Effector memory CD8-positive, alpha-beta T cell (primary cell): ENCODE measurements at places on chromosomes 7 and 10.
A peak's percentile ranks its signal among the peaks of the same experiment; 100 is the strongest.

GRCh38 chr10:4474829-4475228, 351.2 kb upstream of the AKR1E2 start:
- DNase-seq, result no peak

- DNase-seq, result no peak
Measured at GRCh38 chr7:17233603-17234002, 64.8 kb upstream of the AHR start.

DNA sequence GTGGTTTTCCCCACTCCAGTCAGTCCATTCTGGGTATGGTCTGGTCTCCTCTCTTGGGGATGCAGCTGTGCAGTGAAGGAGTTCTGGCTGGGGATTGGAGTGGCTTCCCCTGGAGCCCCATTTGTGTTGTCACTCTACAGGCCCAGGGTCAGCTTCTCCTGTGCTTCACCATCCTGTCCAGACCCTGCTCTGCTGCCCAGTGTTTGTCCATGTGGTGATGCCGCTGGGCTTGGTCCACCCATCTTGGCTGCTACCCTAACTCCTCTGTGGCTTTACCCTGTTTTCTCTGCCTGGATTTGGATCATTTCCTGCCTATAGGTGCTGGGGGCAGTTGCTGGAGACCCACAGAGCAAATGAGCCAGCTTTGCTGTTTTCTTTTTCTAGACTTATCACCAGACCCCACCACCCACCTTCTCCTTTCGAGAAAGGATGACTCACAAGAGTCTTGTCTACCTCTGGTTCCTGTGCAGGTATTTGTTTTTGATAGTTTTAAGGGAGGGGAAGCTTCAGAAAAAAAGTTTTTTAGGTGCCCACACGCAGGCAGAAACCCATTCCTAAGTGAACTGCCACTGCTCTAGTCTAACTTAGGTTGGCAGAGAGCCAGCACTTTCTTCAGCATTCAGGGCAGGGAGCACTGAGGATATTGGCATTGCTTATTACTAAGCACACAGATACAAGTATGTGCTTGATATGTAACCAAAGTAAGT, 8.5 kb downstream of the ZDHHC16 start:
- no peak for DNase-seq

GRCh38 chr7:46011059-46011458, 90.0 kb upstream of the IGFBP3 start:
- no peak for DNase-seq

DNA sequence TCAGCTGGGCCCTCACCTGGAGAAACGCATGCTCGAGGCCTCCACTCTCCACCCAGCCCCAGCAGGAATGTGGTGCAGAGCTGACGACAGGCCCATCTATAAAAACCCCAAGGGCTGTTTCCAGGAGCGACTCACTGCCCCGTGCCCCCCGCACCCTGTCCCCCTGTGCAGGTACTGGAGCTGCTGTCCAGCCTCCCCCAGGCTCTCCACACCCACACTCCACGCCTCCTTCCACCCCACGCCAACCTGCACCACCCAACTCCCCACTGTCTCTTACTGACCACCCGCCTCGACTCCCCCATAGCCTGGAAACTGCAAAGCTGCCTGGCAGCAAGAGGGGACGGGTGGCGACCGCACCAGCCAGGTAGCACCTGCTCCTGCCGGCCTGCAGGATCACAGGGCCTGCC, 43.3 kb downstream of the DIP2C start:
- no peak for DNase-seq

DNA sequence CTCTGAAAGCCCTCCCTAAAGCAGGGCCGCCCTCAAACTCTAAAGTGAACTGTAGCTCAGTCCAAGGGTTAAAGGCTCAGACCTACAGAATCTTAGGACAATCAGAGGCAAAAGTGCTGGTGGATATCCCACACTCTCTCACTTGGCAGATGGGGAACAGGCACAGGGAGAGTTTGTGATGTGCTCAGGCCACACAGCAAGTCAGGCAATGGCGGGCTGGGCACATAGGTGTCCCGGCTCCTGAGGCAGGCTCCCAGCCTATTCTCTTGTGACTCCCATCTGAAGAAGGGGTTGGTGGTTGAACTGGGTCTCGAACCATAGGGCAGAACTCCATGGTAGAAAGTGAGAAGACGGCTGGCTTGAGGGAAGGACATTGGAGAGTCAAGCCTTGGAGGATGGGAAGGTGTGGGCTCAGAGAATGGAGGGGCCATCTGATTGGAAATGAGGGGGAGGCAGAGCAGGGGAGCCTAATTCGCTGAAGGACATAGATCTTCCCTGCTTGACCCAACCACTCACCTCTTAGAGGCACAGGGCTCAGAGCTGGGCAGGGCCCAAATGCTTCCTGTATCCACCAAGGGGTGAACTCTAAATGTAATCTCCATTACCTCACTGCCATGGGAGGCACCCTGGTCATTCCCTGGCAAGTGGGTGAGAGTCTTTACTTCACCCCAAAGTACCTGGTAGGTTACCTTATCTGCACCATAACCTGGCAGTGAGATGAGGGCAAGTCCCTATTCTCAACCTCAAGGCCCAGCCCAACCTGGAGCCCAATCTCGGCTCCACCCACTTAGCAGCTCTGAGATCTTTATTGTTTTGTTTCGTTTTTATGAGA, 4.9 kb upstream of the ZMIZ1 start:
- DNase-seq, result peak; percentile 20

- DNase-seq, result no peak
Measured at GRCh38 chr10:34596351-34596750, 218.7 kb downstream of the PARD3 start.

GRCh38 chr7:116071629-116072028, 41.1 kb upstream of the TFEC start:
- no peak for DNase-seq

- no peak for DNase-seq
Measured at GRCh38 chr7:28512668-28513440, 100.5 kb downstream of the CREB5 start.

- no peak for DNase-seq
Measured at GRCh38 chr7:154931906-154932305, 71.0 kb downstream of the PAXIP1 start.

- no peak for DNase-seq
Measured at GRCh38 chr10:124674768-124675222, 69.4 kb downstream of the FAM53B start.

DNA sequence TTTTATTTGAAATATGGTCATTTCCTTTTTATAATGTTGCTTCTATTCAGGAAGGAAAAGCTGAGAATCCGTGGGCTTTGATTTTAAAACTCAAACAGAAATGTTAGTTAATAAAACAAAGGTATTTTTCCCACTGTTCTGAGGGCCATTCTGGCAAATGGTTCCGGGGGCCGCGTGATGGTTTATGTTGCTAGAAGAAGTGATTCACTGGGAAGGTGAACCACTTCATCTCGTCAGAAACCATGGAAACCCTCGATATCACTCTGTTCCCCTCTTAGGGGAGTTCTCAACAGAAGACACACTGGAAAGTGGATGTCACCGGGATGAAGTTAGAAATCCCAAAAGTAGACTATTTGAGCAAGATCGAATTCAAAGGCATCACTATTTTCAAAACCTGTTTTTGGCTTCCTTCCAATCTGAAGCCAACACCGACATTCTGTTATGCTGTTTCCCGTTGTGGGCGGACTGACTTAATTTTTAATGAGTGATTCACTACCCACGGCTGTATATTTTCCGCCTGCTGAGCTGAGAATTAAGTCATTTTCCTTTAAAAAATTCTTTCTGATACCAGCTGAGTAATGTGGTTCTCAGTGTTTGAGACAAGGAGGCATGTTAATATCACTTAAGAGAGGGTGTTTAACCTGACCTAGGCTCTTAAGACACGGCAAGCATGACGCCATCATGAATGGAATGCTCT, 84.1 kb downstream of the PTPRE start:
- DNase-seq, result peak; percentile 12

- DNase-seq, result no peak
Measured at GRCh38 chr10:28903063-28903462, 225.7 kb downstream of the BAMBI start.

GRCh38 chr10:113666682-113667252, 2.9 kb upstream of the NRAP start:
- DNase-seq, result no peak

DNA sequence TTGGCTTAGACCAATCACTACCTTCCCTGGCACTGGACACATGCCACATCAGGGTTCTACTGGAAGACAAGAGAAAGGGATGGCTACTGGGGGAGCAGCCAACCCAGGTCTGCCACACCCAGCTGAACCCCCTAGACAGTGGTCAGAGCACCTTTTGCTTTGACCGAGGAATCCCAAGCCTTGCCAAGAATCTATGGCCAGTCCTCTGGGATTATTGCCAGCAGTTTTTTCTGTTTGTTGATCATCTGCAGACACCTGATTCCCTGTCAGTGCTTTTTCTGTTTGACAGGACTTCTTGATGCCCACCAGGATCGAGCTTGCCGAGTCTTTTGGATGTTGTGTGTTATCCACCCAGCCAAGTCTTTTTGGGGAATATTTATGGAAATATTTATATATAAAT, 476.2 kb upstream of the GALNT17 start:
- DNase-seq, result no peak

DNA sequence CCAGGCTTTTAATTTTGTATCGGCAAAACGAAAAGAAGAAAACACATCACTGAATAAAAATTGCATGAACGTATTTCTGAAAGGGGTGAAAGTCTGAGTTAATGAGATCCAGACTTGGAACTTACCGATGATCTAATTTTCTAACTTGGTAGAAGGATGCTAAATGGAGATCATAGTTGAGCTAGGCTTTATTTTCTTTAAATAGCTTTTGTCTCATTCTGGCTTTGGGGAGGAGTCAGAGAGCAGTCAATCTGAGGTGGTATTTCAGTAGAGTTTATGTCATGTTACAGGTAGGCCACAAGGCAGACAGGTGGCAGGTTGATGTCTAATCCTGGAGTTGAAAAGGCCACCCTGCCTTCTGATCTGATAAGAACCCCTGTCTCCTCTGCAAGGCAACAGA, 161.9 kb downstream of the KIAA1217 start:
- no peak for DNase-seq
